ENCODE measurements at places on chromosomes 7 and 10. TPM values are rescaled to one million over a fixed set of nuclear protein-coding genes. Genes with fewer than 3 reads are reported as not detected.

SLC26A3 gene
- total RNA-seq: not detected

GNGT1 gene
- not detected for total RNA-seq

PON1 gene
- total RNA-seq: not detected

DNA sequence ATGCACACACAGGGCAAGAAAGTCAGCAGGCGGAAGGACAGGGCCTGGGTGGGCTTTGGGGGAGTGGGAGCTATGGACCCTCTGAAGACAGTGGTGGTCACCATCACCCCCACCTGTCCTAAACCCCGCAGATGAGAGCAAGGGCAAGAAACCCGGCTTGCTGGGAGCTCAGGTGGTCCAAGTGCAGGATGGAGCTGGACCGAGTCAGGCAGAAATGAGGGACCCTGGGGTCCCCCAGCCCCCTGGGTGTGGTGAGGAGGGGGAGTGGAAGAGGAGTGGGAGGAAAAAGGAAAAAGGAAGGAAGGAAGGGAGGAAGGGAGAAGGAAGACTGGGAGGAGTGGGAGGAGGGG is 54.8 kb downstream of the MICALL2 start:
- no peak for DNase-seq

GRCh38 chr7:47371733-47372368 is 210.1 kb downstream of the TNS3 start:
- DNase-seq: peak; percentile 90

DNA sequence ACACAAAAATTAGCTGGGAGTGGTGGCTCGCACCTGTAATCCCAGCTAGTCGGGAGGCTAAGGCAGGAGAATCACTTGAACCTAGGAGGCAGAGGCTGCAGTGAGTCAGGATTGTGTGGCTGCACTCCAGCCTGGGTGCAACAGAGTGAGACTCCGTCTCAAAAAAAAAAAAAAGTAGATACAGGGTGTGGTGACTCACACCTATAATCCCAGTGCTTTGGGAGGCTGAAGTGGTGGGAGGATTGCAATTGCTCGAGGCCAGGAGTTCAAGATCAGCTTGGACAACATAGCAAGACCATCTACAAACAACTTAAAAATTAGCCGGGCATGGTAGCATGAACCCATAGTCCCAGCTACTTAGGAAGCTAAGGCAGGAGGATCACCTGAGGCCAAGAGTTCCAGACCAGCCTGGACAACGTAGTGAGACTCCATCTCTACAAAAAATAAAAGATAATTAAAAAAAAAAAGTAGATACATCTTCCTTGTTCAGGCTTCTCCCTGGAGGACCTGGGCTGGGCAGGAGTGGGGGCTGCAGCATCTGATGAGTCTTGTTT is 2.0 kb downstream of the MOSPD3 start:
- DNase-seq: no peak

GRCh38 chr10:110312206-110312605 is 7.5 kb upstream of the SMNDC1 start:
- DNase-seq: no peak

DNA sequence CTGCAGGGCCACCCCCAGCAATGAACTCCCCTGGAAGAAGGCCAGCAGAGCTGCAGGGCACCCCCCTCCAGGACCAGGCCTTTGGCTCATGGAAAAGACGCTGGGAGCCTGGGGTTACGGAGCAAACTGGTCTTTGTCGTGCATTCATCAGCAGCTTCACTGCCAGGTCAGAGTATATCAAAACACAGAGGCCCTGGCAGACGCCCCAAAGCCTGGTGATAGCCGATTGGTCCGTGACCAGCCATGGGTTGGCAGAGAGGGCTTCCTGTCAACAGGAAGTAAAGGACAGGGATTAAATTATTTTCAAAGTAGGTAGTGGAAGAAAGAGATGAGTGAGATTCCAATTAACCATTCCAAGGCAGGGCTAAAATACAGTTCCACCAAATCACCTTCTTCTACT is 9.0 kb downstream of the PRKAG2 start:
- DNase-seq: no peak

- DNase-seq: peak; percentile 67
Measured at GRCh38 chr7:43535031-43535451, 47.9 kb upstream of the STK17A start.

- DNase-seq: no peak
Measured at GRCh38 chr7:17849504-17849903, 90.8 kb downstream of the SNX13 start.

- no peak for DNase-seq
Measured at GRCh38 chr7:38535073-38535472, 96.1 kb downstream of the AMPH start.

DNA sequence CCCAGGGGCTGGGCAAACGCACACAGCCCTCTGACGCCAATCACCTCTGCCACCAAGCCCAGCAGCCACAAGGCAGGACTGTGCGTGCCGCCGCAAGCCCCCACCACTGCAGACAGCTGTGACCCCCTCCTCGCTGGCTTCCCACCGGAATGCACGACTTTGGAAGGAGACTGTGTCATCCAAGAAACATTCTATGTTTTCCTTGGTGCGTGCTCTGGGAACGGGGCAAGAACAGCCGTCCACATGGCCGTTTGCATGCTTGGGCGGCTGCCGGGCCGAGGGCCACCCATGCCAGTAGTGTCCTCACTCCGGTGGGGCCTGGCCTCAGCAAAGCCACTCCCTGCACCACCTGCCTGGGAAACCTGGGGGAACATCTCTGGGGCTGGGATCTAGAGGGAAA is 17.6 kb upstream of the ELN start:
- DNase-seq: no peak

DNA sequence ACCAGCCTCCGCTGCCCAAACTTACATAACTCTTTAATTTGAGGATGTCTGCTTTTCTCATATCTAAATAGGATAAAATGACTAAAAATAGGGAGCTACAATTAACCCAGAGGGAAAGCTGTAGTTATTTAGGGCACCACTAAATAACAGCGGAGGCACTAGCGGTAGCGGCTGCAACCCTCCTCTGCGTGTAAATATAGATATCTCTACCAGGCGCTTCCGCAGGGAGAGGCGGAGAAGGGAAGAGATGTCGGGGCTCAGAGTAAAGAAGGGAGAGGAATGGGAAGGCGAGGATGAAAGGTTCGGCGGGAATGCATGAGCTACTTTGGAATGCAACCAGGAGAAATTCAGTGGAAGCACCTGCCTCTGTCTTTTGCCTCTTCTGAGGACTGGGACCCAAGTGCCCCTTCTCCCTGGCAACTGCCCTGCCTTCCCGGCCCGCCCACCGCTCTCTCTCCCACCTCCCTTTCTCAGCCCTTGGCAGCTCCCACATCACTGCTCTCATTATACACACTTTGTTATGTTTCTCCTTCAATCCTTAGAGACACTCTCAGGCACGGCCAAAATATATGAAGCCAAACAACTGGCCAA is 698.3 kb downstream of the PARD3 start:
- no peak for DNase-seq
